ENCODE measurements at places on chromosomes 7 and 10. TPM values are rescaled to one million over a fixed set of nuclear protein-coding genes. Genes with fewer than 3 reads are reported as not detected.

The HMX2 gene
- not detected for total RNA-seq

The OR2A7 gene
- 0.81 TPM for total RNA-seq

The KNDC1 gene
- total RNA-seq = 37.4 TPM

The KAT6B gene
- total RNA-seq = 26.2 TPM

The DKK1 gene
- 1.2 TPM for total RNA-seq

The PRKG1 gene
- 52.7 TPM for total RNA-seq

- H3K27ac ChIP-seq = no peak overlapping the region
- H3K36me3 ChIP-seq = no peaks in the 10 kb centered on the region
- no peaks in the 10 kb centered on the region for H3K4me1 ChIP-seq
Measured at GRCh38 chr10:3400348-3400747, 227.8 kb upstream of the PITRM1 start.

DNA sequence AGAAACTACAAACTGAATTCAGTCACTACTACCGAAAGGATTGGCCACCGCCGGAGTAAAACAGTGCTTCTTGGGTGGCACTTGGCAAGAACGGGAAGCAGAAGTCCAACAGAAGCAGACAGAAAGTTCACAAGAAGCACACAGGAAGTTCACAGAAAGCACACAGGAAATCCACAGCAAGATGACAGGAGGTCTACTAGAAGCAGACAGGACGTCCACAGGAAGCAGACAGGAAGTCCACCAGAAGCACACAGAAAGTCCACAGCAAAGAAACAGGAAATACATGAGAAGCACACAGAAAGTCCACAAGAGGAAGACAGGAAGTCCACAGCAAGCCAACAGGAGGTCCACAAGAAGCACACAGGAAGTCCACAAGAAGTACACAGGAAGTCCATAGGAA lies 399.2 kb upstream of the AUTS2 start:
- H3K36me3 ChIP-seq = no peaks in the 10 kb centered on the region
- H3K27ac ChIP-seq = no peak overlapping the region
- no peaks in the 10 kb centered on the region for H3K27me3 ChIP-seq
- no peaks in the 10 kb centered on the region for H3K4me1 ChIP-seq
- no peak overlapping the region for H3K4me3 ChIP-seq

GRCh38 chr10:86070278-86070677 lies 296.3 kb downstream of the GRID1 start:
- H3K4me3 ChIP-seq = no peak overlapping the region
- no peaks in the 10 kb centered on the region for H3K36me3 ChIP-seq
- no peak overlapping the region for H3K27ac ChIP-seq
- no peaks in the 10 kb centered on the region for H3K27me3 ChIP-seq
- no peaks in the 10 kb centered on the region for H3K4me1 ChIP-seq

DNA sequence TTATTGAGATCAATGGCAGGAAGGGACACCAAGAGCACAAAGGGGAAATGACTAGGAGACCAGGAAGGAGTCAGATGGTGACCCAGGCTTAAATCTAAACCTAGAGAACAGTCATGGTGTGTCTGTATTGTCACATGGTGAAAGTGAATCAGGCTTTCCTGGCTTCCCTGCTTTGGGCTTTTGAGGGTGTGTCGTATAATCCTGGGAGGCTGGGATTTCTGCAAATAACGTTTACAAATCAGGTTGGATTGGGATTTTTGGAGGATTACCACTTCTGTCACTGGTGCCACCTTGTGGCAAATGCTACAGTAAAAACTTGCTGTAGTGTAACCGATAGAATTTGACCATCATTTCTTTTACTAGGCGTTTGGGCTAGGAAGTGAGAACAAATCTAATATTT lies 502.6 kb downstream of the NRG3 start:
- no peaks in the 10 kb centered on the region for H3K4me1 ChIP-seq
- H3K27me3 ChIP-seq = no peaks in the 10 kb centered on the region
- no peak overlapping the region for H3K27ac ChIP-seq
- DNase-seq = no peak

- peaks cover 5% of the 10 kb centered on the region for H3K4me1 ChIP-seq
- no peak for DNase-seq
- H3K4me3 ChIP-seq = no peak overlapping the region
- H3K36me3 ChIP-seq = no peaks in the 10 kb centered on the region
- no peaks in the 10 kb centered on the region for H3K27me3 ChIP-seq
Measured at GRCh38 chr7:40757109-40757508, 622.3 kb downstream of the SUGCT start.

DNA sequence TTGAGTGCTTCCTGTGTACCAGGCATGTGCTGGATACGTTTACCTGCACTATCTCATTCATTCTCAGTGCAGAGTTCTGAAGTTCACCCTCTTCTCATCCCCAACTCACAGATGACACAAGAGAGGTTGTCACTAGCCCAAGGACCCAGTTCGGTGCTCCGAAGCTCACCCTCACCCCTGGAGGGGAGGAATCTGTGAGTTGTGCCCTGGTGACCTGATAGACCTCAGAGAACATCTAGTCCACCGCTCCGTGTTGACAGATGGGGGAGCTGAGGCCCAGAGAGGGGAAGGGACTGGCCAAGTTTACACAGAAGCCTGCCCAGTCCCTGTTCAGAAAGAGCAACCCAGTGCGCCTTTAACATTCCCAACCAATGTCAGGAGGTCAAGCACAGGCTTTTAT lies 44.8 kb upstream of the EMX2 start:
- H3K4me1 ChIP-seq = no peaks in the 10 kb centered on the region
- DNase-seq = no peak
- H3K27ac ChIP-seq = no peak overlapping the region
- H3K36me3 ChIP-seq = no peaks in the 10 kb centered on the region
- H3K4me3 ChIP-seq = no peak overlapping the region
- H3K27me3 ChIP-seq = no peaks in the 10 kb centered on the region

- H3K4me3 ChIP-seq = no peak overlapping the region
- H3K27ac ChIP-seq = no peak overlapping the region
- H3K4me1 ChIP-seq = no peaks in the 10 kb centered on the region
- no peaks in the 10 kb centered on the region for H3K27me3 ChIP-seq
- no peaks in the 10 kb centered on the region for H3K36me3 ChIP-seq
- DNase-seq = no peak
Measured at GRCh38 chr10:124047427-124048152, 45.8 kb downstream of the CHST15 start.

Data from adrenal gland (tissue), 19 donors.